Small intestine (tissue), 16 donors: ENCODE measurements at places on chromosomes 2 and 18. TPM values are rescaled to one million over a fixed set of nuclear protein-coding genes. Genes with fewer than 3 reads are reported as not detected.

DNA sequence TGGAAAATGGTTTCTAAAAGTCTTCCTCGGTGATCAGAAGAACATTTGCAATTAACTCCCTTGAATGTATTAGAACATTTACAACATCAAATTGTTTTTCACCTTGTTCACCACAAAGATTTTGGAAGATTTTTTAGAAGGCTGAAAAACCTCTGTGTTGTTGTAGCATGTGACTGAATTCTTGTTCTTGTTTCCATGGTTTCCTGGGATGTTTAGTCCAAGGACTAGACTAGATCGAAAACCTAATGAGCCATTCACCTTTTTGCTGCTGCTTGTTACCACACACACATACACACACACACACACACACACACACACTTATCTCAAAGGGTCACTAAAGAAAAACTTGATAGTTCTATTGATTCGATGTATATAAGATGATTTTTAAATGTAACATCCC lies 380.0 kb downstream of the LRRTM4 start:
- DNase-seq = no peak
- no peaks in the 10 kb centered on the region for H3K36me3 ChIP-seq
- no peak overlapping the region for H3K4me3 ChIP-seq
- no peaks in the 10 kb centered on the region for H3K27me3 ChIP-seq

DNA sequence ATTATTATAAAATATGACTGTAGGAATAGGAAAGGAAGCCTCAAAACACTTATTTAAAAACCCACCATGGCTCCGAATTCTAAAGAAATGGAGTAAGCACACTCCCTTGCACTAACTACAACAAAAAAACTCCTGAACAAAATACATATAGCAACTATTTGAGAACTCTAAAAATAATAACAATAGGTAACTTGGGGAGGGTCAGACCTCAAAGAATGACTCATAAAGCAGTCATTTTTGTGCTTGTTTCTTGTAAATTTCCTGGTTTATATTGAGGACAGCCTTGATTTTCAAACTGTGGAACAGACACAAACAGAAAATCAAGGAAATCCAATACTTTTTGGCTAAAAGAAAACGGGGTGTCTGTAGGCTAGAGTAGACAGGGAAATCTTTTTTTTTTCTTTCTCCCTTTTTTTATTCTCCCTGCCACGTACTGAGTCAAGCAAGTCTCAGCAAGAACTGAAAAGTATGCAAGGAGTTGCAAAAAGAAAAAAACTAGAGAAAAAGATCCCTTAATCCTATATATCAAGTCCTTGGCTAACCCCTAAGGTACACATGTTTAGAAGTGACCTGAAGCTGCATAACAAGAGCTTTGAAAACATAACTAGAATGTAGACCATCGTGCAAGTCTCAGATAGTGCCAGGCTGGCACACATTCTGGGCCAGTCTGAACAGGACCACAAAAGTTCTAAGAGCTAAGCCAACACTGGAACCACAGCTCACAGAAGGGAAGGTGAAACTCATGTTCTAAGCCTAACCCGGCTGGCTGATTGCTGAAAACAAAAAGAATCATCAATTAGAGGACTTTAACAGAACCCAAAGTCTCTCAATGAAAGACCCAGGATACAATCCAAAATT lies 403.1 kb upstream of the LYPD1 start:
- H3K27ac ChIP-seq = no peak overlapping the region
- H3K36me3 ChIP-seq = no peaks in the 10 kb centered on the region
- H3K4me1 ChIP-seq = no peaks in the 10 kb centered on the region
- H3K27me3 ChIP-seq = no peaks in the 10 kb centered on the region
- no peak overlapping the region for H3K4me3 ChIP-seq

DNA sequence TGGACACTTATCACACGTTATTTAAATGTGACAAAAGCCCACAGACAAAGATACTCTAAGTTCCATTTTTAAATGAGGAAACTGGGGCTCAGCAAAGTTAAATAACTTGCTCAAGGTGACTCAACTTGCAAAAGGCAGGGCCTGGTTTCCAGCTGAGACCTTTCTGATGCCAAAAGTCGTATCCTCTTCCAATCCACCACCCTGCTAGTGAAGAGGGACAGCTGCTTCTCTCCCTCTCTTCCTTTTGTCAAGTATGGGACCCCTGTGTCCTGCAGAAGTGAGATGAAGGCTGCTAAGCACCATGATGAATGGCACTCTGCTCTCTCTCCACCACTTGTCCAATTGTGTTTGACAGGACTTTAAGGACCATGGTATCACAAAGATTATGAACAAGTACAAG lies 140.9 kb downstream of the DYM start:
- H3K4me1 ChIP-seq = no peaks in the 10 kb centered on the region
- DNase-seq = no peak
- H3K36me3 ChIP-seq = no peaks in the 10 kb centered on the region

DNA sequence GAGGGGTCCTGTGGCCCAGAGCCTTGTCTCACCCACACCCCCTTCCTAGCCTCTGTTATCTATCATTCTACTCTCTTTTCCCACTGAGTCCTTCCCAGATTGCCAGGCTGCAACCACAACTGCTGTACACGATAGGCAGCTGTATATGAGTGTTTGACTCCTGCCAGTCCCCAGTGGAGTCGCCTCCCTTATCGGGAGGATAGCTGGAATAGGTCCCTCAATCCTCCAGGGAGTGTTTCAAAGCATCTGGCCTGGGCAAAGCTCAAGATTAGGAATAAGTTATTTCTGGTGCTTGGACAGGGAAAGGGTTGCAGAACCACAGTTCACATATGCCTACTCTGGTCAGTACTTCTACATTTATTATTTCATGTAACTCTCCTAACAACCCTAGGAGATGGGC lies 4.8 kb downstream of the MSGN1 start:
- H3K27me3 ChIP-seq = no peaks in the 10 kb centered on the region
- H3K27ac ChIP-seq = no peak overlapping the region
- no peaks in the 10 kb centered on the region for H3K4me1 ChIP-seq
- H3K4me3 ChIP-seq = no peak overlapping the region

Gene TEKT4
- polyA plus RNA-seq = not detected

Gene ARID5A
- polyA plus RNA-seq = 15.2 TPM

Gene NEB
- polyA plus RNA-seq = 16.1 TPM
